ENCODE measurements at places on chromosomes 7 and 10.

DNA sequence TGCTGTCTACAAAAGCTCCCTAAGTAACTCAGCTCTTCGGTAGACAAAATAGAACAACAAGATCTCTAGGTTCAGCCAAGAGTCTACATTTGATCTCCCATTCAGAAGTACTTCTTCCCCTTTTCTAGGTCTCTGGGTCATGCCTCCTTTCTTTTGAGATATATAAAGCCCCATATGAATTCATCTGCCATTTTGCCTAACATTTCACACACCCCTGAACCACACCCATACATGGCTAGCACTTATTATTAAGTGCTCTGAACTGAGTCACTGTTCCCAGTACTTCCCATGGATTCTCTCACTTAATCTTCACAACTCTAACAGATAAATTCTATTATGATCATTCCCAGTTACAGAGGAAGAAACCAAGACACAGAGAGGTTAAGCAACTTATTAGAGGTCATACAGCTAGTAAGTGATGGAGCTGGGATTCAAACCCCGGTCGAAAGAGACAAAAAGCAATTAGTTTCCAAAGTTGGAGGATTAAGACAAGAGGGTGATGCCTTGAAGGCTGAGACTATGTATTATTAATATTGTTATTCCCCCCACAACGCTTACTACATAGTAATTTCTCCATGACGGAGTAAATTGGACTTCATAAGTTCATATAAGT, 17.3 kb downstream of the MYOF start:
- DNase-seq = peak; percentile 18

DNA sequence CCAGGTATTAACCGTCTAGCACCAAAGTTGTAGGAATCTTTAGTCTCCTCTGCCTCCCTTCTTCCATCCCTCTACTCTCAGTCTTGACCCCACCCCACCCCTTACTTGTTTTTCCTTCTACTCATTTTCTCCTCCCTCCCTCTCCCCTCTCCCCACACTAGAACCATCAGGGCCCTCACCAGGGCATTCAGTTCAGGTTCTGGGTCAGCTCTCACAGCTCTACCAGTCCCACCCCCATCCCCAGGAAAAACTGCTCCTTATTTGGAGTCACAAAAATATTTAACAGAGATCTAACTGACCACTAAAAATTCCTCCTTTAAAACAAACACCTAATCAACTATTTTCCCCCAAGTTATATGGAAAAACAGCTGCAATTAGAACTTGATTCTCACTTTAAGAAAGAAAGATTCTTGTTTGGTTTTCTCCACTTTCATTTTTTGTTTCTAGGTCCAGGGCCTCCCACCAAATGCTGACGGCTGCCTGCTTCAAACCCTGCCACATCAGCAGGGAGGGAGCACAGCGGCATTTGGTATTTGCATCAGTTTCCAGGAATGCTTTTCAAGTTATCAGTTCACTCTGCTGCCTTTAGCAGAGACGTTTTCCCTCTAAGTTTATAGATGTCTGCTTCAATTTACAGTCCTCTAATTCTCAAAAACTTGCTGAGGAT, 2.8 kb upstream of the COL1A2 start:
- no peak for DNase-seq

GRCh38 chr7:104627516-104627915, 299.1 kb downstream of the LHFPL3 start:
- DNase-seq = no peak

DNA sequence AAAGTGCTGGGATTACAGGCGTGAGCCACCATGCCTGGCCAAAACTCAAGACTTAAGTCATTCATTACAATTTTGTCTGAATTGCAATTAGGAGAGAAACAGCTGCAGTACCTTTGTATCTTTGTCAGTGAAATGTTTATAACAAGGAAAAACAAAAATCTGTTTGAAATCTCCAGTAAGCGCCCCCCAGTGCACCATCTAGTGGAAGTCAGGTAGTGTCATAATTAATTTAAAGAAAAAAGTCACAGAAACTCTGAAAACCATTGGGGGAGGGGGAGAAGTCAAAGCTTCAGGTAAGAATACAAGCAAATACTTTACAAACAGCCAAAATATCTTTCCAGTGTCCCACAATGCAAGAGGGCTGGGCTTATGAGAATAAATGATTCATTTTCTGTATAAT, 2.8 kb downstream of the MPP7 start:
- DNase-seq = no peak

DNA sequence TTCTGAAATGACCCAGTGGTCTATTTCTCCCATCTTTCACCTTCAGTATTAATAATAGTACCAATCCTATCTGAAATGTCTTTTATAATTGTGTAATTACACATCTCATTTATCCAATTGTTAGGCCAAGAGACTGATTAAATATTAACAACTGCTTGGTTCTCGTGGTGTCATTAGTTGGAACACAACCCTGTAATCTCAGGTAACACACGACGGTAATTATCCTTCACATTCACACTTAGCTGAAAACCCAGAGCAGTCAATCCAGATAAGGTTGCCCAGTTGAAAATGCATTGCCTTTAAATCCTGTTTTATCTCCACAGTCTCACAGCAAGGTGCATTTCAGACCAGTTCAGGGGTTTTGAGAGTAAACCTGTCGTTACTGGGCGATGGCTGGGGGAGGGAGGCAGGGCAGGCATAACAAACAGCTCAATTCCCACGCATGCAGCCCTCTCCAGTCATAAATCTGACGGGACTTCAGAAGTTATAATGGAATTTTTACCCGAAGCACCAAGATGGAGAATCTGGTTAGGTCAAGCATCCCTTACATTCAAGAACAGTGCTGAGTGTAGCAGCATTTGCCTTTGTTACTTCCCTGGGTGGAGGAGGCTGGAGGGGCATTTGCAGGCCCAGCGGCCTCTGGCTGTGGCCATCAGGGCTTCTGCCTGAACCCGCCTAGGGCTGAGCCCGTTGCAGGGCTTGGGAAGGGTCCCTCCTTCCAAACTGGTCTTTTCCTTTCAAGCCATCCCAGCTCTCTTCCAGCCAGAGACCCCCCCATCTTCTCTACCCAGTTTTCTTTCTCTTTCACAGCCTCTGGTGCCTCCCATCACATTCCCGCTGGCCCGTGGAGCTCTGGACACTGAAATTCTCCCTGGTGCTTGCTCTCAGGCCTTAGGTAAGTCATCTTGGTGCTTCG, 201.0 kb upstream of the LYZL2 start:
- no peak for DNase-seq

DNA sequence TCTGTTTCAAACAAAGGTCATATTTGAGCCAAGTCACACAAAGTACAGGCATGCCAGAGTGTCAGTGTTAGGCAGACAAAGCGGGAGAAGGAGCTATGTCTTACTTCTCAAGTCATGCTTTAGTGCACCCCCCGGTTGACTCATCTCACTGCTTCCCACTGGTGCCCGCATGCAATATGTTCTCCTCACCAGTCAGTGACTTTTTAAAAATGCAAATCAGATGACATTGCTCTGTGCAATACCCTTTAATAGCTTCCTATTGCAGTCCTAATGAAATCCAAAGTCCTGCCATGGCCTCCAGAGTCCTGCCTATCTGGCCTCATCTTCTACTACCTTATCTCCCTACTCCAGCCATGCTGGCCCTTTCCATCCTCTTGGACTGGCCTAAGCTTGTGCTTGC, 429.1 kb downstream of the ACTR3B start:
- DNase-seq = no peak

DNA sequence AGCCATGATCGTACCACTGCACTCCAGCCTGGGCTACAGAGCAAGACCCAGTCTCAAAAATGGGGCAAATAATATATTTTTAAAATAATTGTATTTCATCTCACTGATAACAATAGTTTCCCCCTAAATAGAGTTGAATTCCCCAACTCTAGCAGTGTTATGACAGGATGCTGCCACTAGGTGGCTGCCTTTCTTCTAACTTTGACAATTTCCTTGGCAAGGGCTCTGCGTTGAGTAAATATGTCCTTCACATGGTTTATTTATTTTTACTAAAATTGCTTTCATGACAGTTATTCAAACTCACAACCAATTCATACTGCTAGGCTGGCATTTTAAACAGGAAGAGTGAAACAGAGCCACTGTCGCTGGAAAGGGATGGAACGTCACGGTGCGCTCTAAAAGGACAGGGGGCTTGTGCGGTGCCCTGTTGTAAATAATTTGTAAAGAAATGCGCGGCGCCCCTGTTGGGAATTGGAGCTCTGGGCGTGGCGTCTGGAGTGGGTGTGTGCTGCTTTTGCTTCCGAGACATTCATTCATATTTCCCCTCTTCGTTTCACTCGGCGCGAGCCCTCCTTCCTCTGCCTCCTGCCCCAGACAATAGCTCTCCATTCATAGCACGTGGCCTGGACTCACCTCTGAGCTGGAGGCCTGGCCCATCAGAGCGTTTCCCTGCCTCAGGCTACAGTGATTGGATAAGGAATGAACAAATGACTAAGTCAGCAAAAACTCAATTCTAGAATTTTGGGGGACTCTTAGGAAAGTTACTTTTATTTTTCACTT, 20.5 kb upstream of the PITRM1 start:
- DNase-seq = peak; percentile 22

All from AML-193 (cell line).